ENCODE measurements at places on chromosomes 2 and 18.

DNA sequence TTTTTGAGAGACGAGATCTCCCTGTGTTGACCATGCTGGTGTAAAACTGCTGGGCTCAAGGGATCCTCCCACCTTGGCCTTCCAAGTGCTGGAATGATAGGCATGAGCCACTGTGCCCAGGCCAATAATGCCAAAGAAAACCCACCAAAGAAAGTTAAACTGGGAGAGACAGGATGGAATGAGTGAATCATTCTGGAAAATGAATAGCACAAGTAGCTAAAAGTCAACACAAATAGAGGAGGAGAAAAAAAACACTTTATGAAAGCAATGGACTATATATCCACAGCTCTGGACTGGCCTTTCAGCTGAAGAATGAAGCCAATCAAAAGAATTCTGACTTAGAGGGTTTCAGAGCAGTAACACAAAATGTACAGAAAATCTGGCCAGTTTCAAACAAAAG lies 23.9 kb downstream of the IAH1 start:
- DNase-seq, result no peak

- DNase-seq, result no peak
Measured at GRCh38 chr2:16100006-16100405, 159.7 kb downstream of the MYCN start.

DNA sequence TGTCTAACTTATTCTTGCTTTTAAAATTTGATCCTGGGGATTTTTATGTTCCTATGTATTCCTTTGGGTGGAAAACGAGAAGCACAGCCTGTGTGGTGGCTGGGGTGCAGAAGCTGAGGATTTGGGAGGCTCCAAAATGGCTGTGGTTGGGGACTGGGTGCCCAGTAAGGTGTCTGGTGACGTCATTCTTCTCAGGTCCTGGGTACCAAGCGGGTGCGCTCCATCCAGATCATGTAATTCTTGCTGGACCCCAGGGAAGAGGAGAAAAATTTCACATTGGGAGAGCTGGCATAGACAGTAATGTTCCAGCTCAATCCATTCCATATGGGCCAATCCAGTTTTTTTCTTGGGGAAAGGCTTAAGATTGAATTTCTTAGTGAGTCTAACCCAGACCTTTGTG lies 61.1 kb upstream of the THOC1 start:
- DNase-seq, result no peak

GRCh38 chr2:241033336-241033987 lies 35.0 kb downstream of the SNED1 start:
- DNase-seq, result no peak

DNA sequence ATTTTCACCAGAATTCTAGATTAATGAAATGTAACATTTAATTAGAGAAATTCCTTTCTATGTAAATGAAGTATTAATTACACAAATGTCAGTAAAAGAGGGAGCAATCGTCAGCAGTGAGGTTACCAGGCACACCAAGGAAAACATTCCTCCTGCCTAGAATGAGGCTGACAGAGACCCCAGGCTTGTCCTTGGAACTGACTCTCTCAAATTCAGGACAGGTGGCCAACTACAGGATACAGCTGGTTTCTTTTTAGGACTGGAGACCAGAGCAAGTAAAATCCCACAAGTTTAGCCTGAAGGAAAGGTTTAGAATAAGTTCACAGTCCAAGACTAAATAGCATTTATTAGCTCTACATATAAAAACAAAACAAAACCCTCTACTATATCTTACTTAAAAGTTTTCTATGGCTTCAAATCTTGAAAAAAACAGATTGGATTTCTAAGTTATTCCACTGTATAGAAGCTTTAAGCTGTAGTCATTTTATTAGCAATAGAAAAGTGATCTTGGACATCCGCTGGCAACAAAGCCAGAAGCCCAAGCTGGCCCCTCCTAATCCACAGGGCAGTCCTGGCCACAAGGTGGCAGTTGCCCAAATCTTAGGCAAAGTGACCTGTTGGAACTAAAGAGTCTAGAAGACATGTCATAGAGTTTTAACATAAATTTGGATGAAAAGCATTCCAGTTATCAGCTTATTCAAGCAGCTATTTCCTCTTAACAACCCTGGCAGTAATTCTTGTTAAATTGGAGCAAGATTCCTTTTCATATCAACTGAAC lies 81.0 kb downstream of the SP3 start:
- DNase-seq, result no peak

GRCh38 chr2:75055142-75055819 lies 96.8 kb downstream of the POLE4 start:
- DNase-seq, result no peak

DNA sequence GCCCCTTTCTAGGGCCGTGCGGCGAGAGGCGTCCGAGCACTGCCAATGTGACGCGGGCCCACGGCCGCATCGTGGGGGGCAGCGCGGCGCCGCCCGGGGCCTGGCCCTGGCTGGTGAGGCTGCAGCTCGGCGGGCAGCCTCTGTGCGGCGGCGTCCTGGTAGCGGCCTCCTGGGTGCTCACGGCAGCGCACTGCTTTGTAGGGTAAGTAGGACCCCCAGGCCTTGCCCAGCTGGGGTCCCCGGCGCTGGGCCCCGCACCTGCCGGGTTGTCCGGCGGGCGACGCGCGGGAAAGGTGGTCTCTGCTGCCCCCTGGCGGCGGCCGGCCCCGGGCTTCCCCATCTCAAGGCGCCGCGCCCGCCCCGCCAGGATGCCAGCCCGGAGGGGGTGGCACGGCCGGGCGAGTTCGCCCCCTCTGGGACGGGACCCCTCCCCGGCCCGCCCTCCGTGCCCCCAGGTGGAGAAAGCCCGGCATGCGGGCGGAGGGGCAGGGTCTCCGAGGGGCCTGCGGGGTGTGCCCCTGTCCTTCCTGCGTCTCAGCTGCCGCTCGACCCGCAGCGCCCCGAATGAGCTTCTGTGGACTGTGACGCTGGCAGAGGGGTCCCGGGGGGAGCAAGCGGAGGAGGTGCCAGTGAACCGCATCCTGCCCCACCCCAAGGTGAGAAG lies 1.9 kb downstream of the PRSS56 start:
- DNase-seq, result no peak

DNA sequence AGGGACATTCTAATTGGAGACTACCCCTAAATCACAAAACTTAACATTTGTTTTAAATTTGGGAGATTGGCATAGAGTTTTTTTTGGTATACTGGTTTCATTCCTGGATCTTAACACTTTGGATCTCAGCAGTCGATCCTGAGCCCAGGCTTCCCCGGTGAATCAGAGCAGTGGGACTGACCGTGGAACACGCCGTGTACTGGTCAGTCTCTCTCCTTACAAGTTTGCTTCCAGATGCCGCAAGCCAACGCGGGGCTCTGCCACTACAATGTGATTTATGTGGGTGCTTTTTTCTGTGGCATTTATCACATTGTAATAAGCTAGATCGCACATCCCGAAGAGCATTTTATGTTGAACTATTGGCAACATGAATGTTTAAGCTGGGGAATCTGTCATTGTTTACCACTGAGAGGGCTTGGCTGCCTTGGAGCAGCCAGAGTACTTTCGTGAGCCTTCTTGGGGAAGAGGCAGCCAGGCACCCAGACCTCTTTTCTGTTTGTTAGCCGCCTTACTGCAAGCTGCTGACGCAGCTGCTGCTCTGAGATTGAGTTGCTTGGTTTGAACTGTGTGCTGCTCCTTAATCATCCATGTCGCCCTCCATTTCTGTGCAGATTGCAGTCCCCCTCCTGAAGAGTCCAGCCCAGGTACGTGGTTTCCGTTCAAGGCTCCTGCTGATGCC lies 49.3 kb downstream of the COA5 start:
- DNase-seq, result no peak

DNA sequence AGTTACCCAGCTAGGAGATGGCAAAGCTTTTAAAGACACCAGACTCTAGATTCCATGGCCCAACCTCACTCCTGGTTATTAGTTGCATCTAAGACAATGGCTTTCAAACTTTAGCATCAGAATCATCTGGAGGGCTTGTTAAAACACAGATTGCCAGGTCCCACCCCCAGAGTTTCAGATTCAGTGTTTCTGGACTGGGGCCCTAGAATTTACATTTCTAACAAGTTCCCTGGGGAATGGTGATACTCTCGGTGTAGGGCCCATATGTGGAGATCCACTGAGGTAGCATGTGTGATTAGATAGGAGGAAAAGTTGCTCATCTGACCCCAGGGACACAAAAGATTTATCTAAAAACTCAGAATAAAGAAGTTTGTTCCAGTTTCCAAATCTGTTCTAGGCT lies 14.5 kb upstream of the TTR start:
- no peak for DNase-seq

DNA sequence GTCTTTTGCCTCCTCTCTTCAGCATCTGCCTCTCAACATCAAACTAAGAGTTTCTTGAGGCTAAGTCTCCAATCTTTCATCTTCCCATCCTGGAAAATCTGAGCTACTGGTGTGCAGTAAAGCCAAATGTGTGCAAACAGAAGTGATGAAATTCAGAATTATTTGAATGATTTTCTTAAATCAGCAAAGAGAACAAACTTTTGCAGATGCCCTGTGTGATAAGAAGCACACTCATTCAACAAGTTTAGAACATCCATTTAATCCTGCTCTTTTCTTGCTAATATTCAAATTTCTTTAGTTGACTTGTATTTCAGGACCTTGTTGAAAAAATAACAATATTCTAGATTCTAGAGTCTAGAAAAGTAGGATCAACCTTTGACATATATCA lies 1374.9 kb upstream of the CELF4 start:
- no peak for DNase-seq

- no peak for DNase-seq
Measured at GRCh38 chr2:150557020-150557600, 69.6 kb upstream of the RND3 start.

- DNase-seq, result no peak
Measured at GRCh38 chr2:43001787-43002468, 209.5 kb upstream of the HAAO start.

GRCh38 chr2:65393743-65394422 lies 38.5 kb downstream of the SPRED2 start:
- no peak for DNase-seq

DNA sequence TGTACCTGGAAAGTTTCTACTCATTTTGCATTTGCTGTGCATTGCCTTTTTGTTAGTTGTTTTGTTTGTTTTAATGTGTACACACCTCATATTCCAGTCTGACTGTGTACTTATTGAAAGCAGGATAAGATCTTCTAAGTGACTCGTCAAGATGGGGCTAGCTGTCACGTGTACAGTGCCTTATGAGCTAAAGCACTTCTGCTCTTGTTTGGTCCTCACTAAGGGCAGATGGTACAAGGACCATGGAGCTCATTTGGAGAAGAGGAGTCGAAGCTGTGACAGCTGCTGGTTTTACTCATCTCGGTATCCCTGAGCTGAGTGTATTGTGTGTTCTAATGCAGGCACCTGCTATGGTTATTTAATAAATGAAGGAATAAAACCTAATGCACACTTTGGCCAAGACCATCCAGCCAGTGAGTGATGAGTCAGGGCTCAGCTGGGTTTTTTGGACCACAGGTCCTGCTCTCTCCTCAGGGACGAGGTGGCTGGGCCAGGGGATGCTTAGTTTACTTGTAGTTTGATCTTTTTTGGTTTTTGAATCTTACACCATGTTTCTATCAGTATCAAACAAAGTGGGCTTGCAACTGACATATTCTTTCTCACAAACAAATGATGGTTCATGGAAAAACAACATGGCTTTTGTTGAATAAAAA lies 152.5 kb upstream of the APCDD1 start:
- DNase-seq, result no peak

DNA sequence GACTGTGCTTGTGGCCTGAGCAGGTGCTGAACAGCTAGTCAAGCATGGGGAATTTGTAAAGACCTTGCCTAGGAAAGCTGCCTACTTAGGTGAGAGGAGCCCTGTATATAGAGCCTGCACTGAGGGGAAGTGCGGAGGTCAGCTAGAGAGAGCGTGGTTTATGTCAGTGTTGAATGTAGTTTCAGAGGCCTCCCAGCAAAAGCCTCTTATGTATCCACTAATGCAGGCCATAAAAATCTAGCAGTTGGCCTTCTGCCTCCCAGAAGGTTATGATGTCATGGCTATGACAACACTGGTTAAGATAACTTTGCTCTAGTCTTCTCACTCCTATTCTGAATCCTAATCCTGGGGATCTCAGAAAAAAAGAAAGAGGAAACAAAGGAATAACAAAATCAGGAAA lies 88.9 kb downstream of the ASXL3 start:
- no peak for DNase-seq

GRCh38 chr2:45612731-45613130 lies 1.7 kb upstream of the SRBD1 start:
- DNase-seq, result no peak

GRCh38 chr18:50819027-50819727 lies 639 bp downstream of the MRO start:
- DNase-seq, result no peak

DNA sequence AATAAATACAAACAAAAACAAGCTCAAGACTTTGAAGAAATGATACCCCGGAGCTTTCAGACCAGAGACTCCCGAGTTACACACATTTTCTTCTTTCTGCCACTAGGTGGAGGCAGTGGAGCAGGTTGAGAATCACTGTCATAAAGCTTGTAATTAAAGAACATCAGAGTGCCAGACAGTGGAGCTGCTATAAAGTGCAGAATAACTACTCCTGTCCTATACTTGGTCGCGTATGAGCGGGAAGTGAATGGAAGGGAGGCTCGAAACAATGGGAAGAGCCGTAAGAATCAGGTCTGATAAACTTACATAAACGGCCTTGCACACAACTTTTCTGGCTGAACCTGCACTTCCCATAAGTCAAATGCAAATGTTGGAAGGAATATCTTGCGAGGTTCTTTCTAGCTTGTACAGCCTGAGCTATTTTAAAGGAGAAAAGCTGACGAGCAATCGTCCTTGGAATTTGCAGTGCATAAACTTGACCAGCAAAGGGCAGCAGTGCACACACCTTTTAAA lies 189.0 kb downstream of the RPIA start:
- no peak for DNase-seq

DNA sequence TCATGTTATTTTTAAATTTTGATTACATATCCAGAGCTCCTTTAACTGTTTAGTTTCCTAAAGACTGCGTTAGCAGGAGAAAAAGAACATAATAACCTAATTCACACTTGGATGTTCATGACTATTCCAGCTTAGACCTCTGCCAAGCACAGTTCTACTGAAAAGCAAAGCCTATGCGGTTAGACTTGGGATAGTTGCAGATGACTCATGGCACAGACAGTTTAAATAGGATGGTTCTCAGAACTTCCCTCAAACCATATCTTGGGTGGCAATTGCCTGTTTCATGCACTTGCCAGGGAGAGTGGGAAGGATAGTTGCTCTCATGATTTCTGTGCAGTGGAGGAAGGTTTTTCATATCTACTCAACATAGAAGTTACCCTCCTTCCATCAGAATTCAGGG lies 149.7 kb upstream of the KLHL29 start:
- no peak for DNase-seq

- no peak for DNase-seq
Measured at GRCh38 chr2:99485824-99486223, 4.0 kb downstream of the REV1 start.

- no peak for DNase-seq
Measured at GRCh38 chr2:189444322-189444721, 3.0 kb downstream of the WDR75 start.

GRCh38 chr2:180840641-180841040 lies 139.8 kb upstream of the UBE2E3 start:
- DNase-seq, result no peak

Measured in nucleus accumbens (tissue), 56 donors.